ENCODE measurements at places on chromosomes 12 and 14.

- DNase-seq: no peak
Measured at GRCh38 chr12:120091371-120092090, 25.0 kb downstream of the RAB35 start.

DNA sequence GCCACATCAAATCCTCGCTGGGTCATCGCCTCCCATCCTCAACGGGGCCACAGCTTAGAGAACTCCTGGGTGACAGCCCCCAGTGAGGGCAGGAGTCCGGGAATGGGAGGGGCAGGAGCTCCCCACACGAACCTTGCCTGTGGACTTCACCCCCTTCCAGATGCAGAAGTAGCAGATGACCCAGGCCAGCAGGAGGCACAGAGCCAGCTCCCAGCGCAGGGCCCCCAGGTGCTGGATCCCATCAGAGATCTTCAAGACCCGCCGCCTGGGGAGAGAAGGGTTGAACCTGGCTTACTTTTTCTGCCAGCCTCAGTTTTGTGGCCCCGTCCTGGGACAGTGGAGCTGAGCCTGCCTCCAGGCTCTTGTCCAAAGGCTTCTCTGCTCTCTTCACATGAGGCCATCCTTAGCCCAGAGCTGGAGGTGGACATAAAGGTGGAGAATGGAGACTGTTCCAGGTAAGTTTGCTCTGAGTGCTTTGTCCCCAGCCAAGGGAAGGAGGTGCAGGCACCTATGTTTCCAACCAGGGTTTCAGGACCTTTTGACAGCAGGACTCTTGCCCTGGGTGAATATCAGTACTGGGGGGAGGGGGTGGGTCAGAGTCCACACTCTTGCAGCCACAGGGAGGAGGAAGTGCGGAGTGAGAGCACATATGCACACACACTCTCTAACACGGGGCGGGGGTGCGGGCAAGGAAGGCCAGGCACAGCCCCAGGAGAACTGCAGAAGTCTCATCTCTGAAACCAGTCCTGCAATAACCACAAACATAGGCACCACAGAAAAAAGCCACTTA, 23.3 kb upstream of the SLC6A12 start:
- peak; percentile 24 for DNase-seq

DNA sequence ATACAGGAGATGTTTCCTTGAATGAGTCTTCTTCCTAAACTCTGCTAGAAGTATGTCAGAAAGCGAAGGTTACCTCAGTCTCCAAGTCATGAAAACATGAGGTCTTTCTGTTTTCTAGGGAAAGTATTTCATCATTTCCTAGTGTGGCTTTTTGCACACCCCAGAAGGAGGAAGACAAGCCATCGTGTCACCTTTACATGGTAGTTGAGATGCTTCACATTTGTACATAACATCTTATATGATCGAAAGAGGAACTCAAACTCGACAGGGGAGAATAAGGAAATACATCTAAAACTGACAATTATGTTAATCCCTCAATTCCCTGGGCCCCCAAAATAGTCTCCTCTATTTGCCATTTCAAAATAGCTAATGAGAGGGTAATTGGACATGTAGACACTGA, 214.1 kb upstream of the PLEKHG7 start:
- no peak for DNase-seq

DNA sequence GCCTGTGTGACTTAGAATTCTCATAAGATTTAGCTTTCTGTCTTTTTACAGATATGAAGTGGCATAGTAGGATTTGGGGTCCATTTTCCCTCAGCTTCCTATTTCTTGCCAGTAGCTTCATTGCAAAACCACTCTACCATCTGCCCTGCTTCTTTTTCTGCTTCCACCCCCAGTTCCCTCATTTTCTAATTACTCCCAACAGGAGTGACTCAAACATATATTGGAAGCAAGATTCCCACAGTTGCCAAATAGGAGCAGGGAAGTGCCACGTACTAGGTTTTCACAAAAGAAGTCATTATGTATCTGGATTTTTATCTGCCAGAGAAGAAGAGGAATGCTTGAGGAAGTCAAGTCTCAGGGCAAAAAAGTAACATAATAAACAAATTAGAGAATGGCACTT, 64.1 kb downstream of the ANO4 start:
- DNase-seq: no peak

- DNase-seq: no peak
Measured at GRCh38 chr12:131913666-131914065, 15.4 kb upstream of the PUS1 start.

DNA sequence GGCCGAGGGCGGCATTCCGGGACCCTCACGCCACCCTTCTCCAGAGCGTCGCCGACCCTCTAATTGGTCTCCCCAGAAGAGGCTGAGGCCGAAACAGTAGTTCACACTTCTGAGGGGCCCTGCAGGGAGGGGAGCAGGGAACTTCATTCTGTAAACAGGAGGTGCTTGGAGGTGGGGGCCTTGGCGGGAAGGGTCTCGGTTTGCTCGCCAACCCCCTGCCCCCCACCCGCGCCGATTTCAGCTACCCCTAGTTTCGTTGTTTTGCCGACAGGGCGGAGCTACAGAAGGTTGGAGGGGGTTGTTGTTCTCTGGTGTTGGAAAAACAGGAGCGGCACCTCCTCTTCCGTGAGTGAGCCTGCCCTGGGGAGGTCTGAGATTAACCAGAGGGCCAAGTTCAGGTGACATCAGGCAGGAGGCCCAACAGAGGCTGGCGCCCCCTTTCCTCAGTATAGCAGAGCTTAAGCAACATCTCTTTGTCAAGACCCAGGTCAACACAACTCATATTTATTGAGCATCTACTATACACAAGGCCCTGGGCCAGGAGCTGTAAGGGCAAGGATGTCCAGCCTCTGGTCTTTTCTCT, 682 bp downstream of the ERBB3 start:
- no peak for DNase-seq

- peak; percentile 34 for DNase-seq
Measured at GRCh38 chr12:118035190-118036041, 18.9 kb downstream of the RFC5 start.

- DNase-seq: no peak
Measured at GRCh38 chr14:32623300-32624093, 294.4 kb downstream of the AKAP6 start.

DNA sequence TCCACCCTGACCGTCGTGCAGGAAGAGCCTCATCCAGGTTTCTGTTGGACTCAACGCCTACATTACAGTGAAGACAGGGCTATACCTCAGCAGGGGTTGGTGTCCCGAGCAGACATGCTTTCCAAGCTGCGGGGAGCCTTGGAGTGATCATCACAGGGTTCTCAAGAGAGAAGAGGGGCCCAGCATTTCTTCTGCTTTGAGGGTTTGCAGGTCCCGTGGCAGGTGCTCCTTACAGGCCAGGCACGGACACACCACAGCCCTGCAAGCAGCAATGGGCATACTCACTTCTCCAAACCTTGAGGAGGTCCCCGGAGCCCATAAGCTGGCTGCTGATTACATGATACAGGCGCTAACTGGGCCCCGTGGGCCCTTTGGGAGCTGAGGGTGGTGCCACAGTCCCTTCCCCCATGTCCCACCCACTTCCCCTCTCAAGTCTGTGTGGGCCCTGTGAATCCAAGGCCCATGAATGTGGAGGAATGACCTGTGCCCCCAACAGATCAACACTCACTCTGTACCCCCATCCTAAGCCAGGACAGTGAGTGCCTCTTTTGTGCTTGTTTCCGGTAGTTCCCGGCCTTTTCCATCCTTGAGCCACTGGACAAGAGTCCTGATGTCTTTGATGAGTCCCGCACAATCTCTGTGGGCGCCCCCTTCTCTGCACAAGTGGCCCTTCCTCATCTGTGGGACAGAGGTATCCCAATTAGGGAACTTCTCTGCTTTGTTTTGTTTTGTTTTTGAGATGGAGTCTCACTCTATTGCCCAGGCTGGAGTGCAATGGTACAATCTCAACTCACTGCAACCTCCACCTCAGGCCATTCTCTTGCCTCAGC, 1.1 kb downstream of the AQP2 start:
- DNase-seq: no peak

DNA sequence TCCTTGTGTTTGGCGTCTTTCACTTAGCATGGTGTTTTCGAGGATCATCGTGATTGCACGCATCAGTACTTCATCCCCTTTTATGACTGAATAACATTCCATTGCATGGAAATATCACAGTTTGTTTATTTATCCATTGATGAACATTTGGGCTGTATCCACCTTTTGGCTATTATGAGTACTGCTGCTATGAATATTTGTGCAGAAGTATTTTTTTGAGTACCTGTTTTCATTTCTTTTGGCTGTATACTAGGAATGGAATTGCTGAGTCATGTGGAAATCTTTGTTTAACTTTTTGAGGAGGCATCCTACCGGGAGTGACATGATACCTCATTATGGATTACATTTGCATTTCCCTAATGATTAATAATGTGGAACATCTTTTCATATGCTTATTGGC, 66.4 kb downstream of the WNK1 start:
- no peak for DNase-seq

GRCh38 chr12:28578361-28578760, 388.1 kb downstream of the CCDC91 start:
- no peak for DNase-seq

- DNase-seq: no peak
Measured at GRCh38 chr12:119949594-119949993, 39.4 kb upstream of the BICDL1 start.

DNA sequence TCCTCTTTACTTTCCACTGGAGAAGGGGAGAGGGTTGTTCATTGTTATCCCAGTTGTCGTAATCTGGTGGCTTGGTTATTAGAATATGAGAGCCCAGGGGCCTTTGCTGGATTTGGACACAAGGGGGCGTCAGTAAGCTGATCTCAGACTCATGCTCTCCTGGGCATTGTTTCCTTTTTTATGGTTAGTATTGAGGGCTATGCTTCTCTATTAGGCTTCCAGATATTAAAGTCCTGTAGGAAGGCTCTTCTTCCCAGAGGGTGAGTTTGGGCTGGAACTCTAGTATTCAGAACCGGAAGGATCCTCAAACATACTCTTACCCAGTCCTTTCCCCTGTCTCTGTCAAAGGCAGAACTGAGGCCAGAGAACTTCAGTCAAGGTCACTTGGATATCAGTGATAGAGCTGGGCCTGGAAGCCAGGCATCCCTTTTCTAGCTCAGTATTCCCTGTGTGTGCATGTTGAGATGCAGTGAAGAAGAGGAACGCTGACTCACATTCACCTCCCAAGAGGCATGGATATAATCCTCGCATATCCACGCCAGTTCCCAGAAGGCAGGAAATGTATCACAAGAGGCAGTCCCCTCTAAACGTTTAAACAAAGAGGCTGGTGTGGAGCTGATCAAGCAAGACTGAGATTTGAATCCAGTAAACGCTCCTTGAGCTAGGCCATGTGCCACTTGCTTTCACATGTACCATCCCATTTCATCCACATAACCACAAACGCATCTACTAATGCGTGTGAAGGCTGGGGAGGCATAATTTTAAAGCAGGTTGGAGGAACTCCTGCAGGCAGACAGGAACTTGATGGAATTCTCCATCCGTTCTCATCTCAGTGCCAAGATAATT, 41.6 kb downstream of the UBE3B start:
- peak; percentile 77 for DNase-seq

- DNase-seq: no peak
Measured at GRCh38 chr12:125247477-125247876, 182.2 kb downstream of the AACS start.

DNA sequence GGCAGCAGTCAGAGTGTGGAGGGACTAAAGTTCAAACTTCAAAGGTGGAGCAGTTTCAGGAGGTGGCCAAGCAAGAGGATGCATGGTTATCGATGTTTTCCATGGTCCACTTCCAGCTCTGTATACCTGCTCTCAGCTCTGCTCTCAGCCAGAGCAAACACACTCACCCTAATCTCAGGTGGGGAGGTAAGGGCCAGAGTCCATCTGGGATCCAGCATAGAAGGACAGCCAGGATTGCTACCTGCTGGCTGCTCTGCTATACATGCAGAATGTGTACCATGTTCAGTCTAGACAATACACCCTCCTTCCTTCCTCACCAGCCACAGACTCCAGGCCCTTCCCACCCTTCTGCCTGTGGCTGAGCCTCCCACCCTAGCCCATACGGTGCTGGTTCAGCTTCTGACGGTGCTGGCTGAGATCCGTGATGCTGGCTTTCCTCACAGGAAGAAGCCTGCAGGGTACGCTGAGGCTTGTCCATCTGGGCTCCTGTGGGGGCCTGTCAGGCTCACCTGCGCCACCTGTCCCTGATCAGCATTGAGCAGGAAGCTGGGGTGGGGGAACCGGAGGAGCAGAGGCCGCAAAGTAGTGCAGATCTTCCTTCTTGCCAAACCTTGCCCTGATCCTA, 2.4 kb downstream of the CBLN3 start:
- no peak for DNase-seq

DNA sequence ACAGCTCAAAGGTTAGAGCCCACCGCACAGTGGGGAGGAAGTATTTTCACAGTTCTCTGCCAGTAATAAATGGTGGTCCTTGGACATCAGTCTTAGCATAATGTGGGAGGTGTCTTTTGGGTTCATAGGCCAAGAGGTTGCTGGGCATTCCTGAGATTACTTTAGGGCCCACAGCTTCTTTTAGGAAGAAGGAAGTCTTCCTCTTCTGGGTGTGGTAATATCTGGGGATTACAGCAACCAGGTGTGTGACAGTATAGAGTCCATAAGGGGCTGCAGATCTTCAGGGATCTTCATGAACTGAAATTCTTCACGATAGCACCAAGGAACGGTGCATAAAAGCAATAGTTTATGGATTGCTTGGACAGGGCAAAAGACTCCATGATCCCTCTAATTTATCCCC, 56.2 kb upstream of the PTGR2 start:
- no peak for DNase-seq

DNA sequence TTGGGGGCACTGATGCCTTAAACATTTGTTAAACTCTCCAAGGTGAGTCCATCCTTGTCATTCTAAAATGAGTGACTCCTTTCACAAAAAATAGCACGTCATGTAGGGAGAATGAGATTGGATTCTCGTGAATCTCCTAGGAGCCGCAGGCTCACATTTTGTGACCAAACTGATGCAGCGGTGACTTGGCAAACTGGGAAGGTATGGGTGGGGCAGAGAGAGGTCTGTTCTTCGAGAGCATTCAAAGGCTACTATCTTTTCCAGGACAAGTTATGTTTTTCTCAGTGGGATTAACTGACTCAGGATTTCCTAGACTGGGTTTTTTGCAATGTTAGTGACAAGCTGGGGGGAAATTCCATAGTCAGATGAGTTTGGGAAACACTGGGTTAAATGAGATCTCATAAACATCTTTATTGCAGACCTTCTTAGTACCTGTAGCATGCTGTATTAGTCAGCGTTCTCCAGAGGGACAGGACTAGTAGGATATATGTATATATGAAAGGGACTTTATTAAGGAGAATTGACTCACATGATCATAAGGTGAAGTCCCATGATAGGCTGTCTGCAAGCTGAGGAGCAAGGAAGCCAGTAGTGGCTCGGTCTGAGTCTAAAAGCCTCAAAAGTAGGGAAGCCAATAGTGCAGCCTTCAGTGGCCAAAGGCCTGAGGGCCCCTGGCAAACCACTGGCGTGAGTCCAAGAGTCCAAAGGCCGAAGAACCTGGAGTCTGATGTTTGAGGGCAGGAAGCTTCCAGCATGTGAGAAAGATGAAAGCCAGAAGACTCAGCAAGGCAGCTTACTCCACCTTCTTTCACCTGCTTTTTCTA, 61.0 kb downstream of the FOXN4 start:
- no peak for DNase-seq

DNA sequence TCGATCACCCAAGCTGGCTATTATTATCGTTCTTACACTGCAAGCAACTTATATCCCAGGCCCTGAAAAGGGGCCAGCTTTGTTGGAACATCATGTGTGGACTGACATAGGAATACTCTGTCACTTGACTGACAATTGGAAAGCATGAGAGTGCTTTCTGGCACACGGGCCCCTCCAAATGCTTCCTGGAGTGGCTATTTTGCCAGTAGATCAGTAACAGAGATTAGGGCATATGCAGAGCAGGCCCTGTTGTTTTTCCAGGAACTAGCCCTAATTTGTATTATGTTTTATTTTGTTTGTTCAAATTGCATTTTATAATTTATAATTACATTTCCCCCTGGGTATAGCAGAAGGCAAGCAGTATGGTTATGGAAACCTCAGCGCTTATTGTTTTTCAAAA, 170.1 kb upstream of the FRMD6 start:
- no peak for DNase-seq

Measured in D341Med (cell line).